Vagina (tissue), 2 donors: ENCODE measurements at places on chromosomes 12 and 14.

- no peak for DNase-seq
Measured at GRCh38 chr12:62192903-62193250, 67.3 kb upstream of the USP15 start.

DNA sequence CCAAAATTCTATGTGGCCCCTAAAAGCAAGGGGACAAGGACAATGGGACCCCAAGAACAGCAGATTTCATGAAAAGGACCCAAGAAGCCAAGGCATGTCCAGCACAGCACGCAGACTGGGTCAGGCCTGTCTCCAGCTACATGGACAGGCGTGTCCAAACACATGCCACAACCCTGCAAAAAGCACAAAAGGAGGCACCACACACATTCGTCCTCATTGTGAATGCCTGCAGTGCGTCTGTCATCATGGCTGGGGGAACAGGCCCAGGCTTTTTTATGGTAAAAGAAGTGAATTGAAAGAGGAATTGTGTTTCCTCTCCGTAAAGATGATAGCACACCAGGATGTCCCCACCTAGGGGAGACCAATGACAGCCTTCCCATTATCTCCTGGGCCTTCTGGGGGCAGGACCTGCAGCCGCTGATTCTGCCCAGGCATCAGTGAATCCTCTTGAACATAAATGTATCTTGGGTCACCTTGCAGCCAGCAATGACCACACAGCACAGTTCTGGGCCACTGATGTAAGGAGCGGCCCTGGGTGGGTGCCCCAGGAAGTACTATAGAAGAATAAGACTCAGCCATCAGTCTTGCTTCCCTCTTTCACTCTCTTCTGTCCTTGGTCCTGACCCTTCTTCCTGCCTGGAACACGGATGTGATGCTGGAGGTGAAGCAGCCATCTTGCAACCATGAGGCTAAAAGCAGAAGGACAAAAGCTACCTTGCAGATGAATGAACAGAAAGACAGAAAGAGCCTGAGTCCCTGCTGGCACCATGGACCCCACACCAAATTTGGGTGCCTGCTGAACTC is 29.8 kb upstream of the C14orf180 start:
- no peak for DNase-seq

DNA sequence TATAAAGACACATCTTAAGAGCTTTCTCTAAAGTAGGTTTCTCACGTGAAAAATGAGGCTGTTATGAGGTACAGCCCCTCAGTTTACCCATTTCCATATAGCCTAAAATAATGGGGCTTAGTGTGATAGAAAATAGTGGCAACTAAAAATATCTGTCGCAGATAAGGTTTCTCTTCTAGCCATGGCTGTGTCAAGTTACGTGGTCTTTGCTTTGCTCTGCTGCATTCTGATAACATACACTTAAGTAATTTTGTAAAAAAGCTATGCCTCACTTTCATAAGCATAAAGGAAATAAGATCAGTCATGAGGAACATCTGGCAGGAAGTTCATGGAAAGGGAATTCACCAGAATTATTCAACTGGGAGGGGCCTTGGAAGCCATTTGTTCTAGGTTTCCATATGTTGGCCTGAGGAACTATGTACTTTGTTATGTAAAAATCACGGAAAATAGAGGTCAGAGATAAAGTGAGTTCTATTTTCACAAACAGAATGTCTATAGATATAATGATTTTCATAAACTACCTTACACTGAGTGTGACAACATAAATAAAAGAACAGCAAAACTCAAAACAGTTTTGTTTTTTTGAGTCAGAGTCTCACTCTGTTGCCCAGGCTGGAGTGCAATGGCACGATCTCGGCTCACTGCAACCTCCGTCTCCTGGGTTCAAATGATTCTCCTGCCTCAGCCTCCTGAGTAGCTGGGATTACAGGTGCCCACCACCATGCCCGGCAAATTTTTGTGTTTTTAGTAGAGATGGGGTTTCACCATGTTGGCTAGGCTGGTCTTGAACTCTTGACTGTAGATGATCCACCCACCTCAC is 195.6 kb upstream of the KRR1 start:
- no peak for DNase-seq

DNA sequence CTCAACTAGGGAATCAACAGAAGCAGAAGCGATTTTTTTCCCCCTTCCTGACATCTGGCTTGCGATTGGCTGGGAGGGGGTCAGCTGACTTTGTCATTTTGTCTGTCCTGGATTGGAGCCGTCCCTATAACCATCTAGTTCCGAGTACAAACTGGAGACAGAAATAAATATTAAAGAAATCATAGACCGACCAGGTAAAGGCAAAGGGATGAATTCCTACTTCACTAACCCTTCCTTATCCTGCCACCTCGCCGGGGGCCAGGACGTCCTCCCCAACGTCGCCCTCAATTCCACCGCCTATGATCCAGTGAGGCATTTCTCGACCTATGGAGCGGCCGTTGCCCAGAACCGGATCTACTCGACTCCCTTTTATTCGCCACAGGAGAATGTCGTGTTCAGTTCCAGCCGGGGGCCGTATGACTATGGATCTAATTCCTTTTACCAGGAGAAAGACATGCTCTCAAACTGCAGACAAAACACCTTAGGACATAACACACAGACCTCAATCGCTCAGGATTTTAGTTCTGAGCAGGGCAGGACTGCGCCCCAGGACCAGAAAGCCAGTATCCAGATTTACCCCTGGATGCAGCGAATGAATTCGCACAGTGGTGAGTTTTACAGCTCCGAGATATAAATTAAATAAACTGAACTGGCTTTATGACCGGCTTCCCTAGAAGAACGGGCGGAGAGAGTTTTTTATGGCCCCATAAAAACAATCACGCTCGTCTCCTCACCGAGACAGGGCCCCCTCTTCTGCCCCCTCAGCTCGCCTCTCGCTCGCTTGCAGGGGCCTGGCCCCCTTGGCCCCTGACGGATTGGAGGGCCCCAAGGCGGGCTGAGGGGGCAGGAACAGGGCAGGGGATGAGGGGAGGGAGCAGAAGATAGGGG is at the start of gene HOXC6:
TSS of gene HOXC6 (plus strand) at position 127 of the 888 bp plus-strand sequence. CDS start at position 209, 82 bp downstream.
- DNase-seq: no peak
